CMK (cell line): ENCODE measurements at places on chromosomes 7 and 10.

DNA sequence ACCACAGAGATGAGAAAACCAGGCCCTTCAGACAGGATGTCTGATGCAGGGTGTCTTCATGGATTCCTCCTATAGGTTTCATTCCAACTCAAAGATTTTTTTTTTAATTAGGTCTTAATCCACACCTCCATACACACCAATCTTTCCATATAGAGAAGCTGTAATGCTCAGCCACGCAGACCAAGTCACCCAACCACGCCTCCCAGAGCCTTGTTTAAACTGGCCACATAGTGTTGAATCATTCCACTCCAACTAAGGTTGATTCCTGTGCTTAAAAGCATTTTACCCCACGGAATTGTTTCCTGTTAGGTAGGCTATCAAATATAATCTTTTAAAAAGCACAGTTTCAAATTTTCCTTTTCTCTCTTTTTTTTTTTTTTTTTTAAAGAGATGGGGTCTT, 153.6 kb downstream of the TYW1B start:
- no peak for DNase-seq

GRCh38 chr7:18276380-18276779, 219.2 kb upstream of the HDAC9 start:
- no peak for DNase-seq

DNA sequence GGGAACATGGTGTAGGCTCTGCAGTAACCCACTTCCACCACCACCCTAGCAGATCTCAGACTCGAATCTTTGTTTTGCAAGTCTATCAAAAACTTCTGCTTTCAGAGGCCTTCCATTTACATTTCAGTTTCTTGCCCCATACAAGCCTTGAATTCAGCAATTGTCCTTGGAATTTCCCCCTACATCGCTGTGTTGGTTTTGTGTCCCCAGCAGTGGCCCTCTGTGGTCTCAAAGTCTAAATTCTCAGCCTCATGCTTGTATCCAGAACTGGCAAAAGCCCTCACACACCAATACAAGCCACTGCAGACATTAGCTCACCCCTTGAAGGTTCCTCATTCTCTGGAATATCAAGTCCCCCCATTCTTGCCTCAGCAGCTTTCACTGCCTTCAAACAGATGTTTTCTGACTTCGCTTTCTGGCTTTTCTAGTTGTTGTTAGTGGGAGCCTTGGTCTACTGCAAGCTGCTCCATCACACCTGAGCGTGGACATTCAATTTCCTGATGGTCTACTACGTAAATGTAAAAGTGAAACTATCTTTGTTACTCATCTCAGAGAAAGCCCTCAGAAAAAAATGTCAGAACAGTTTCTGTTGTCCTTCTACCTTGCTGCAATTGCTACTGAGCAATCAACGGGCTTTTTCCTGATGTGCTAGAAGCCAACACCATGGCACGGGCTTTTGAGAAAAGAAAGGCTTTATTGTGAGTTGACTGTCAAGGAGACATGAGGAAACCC, 1.8 kb upstream of the NUB1 start:
- DNase-seq: no peak

DNA sequence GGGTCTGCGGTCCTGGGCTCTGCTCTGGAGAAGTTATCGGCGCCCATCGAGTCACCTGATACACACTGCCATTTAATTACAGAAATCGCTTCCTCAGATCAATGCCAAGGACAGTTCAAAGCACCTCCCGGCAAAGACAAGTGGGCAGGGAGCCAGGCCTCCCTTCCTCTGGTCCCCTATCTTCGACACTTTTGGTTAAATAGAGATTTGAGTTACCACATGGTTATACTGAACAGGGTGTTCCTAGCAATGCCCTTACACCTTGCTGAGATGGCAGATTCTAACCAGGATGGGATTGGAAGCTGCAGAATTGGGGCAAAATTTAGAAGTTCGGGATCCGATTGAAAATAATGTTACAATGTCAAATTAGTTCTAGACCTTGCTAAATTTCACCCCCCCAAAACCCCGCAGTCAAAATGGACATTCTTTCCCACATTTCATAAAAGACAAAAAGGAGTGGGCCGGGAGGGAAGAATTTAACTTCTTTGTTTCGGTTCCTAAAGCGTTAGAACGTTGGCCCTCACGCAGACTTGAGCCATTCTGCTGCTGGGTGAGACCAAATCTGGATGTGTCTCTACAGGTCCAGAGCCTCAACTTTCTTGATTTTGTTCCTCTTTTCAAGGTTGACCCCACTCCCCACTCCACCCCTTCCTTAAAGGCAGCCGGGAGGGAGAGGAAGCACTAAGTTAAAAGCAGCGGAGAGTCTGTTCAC, 2.2 kb upstream of the DLX5 start:
- no peak for DNase-seq

DNA sequence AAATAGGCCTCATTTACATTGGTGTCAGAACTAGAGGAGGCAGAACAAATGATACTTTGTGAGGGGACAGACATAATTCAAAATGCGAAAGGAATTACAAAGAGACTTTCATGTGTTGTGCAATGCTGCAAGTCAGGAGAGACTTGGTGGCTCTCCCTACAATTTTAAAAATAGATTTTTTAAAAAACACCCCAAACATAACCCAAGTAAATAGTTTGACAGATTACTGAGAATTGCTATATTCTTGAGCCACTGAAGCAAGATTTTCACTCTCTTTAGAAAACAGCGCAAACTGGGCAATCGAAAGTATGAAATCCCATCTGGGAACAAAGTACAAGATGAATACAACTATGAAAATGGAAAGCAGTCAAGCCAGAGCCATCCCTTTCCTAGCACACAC, 126.3 kb upstream of the NPY start:
- no peak for DNase-seq

DNA sequence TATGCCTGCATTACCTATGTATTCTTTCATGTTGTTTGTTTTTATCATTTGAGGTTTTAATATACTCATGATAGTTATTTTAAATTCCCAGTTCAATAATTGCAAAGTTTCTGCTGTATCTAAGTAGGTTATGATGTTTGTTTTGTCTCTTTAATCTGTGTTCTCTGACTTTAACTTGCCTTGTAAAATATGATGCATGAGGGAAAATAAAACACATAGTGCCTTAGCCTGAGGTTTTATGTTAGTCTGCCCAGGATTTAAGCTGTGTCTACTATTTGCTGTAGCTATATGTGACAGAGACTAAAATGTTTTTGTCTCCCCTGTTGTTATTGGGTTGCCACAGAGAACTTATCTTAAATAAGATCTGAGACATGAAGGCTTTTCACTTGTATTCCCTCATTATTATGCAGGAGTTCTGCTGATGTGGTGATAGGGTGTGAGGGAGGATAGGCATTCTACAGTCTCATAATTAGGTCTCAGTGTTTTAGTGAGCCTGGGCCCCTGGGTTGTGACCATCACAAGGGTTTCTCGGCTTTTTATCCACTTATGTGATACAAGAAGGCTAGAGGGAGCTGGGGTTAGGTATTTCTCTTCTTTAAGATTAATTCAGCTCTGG, 582.5 kb downstream of the CNTNAP2 start:
- DNase-seq: no peak

GRCh38 chr7:95324431-95324830, at the start of gene PON1:
TSS of gene PON1 (minus strand) at chr7:95324532. CDS start at chr7:95324475, 57 bp downstream.
- DNase-seq: no peak

- no peak for DNase-seq
These were observed 494.0 kb upstream of the POT1 start for GRCh38 chr7:125423458-125424155.

GRCh38 chr7:67484244-67484751, 487.7 kb downstream of the TYW1 start:
- peak; percentile 45 for DNase-seq

DNA sequence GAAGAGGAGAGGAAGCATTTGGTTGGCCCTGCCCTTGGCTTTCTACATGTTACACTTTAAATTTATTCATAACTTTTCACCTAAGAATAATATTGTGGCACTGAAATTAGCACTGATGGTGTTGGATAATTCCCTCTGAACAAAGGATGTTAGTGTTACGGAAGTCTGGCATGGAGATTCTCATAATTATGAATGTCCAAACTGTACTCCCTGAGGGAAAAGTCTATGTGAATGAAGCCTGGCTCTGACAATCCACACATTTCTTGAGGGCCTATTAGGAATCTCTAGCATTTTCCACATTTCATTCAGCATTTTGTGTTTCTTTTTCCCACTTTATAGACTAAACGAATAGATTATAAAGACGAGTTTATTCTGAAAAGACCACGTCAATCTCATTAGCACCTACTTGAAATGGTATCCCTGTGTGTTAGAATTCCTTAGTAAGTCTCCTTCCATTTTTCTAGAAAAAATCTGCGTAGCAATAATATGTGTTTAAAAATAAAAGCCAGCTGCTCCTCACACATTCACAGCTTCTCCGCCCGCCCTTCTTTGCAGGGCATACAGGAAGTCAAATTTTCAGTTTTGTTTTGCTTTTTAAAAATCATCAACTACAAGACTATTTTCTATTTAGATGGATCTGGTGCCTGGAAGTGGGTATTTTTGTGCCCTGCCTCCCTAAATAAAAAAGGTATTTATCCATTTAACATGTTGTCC, 131.8 kb upstream of the PALS2 start:
- no peak for DNase-seq

DNA sequence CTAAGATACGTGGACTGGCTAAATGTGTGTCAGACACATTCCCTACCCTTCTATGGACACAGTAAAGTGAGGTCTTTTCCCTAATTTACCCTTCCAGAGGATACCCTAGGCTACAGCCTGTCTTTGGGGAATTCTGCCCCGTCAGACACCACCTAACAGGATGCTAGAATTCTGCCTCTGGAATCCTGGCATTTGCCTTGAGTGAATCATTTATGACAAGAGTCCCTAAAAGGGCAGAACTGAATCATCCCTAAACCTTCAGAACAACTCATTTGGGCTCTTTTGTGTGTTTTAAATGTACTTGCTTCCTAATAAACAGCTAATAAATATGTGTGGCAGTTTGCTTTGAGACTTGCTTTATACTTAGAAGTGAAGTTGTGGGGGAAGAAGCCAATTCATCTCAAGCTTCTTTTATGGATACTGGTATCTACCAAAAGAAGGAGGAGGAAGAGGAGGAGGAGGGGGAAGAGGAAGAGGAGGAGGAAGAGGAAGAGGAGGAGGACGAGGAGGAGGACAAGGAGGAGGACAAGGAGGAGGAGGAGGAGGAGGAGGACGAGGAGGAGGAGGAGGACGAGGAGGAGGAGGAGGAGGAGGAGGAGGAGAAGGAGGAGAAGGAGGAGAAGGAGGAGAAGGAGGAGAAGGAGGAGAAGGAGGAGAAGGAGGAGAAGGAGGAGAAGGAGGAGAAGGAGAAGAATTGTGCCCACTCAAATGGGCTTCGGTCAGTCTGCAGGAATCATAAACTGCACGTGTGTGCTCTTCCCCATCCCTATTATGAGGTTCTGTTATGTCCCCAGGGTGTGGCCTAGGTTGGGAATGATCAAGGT, 27.1 kb downstream of the PARP12 start:
- DNase-seq: no peak

GRCh38 chr10:6579183-6579903, 733 bp downstream of the PRKCQ start:
- no peak for DNase-seq

- DNase-seq: peak; percentile 53
These were observed 166.6 kb downstream of the ARHGAP21 start for GRCh38 chr10:24556750-24557742.
